ENCODE measurements at places on chromosomes 11 and 22.

DNA sequence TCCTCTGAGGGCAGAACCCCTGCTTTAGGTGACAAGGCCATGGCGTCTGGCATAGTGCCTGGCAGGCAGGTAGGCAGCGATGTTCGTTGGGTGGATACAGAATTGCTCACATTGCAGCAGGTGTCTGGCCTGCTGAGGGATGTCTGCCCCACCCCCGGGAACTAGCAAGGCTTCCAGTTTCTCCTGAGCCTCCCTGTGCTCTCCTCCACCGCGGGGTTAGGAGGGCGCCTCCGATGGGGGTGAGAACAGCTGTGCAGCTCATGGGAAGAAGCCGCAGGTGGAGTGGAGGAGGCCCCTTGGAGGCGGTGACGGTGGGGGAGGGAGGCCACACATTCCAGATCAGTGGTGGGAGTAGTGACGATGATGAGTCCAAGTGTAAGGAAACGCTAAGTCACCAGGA, 48.3 kb upstream of the JAM3 start:
- DNase-seq = no peak

DNA sequence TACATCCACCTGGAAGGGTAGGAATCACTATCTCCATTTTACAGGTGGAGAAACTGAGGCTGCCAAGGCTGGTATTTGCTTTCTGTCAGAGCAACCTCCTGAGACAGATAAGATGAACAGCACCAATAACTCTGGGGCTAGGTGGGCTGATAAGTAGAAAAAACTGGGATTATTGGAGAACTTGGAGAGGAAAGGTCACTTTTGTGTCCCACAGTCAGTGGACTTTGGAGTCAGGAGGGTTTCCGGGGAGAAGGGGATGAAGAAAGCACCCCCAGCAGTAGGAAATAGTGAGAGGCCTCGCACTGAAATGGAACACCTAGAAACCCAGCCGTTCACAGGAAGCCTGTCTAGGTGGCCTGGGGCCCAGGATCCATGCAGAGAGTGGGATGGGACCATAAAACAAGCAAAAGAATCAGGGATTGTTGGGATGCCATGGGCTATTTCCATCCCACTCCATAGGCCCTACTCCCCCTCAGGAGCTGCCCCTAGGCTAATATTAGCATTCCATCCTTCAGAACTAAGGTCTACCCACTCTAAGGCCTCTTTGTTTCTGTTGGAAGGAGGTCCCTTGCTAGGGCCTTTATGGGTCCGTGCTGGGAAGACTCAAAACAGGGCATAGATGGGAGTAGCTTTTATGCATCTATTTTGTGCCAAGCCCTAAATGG, 31.0 kb upstream of the FCHSD2 start:
- no peak for DNase-seq

DNA sequence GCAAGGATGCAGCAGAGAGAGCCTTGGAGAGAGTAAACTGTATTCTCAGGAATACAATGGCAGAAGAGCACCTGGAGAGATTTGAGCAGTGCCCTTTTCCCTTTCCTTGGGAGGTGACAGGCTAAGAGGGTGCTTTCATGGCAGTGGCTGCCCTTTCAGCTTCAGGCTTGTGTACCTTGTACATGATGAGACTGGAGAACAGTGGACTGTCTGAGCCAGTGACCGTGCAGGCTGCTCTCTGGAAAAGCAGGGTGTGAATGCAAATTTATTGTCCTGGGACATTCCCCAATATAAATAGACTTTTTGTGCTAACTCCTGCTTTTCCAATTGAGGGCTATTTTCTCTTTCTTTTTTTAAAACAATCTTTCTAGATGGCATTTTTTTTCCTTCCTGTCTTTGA, 99.3 kb downstream of the TRIM44 start:
- no peak for DNase-seq

DNA sequence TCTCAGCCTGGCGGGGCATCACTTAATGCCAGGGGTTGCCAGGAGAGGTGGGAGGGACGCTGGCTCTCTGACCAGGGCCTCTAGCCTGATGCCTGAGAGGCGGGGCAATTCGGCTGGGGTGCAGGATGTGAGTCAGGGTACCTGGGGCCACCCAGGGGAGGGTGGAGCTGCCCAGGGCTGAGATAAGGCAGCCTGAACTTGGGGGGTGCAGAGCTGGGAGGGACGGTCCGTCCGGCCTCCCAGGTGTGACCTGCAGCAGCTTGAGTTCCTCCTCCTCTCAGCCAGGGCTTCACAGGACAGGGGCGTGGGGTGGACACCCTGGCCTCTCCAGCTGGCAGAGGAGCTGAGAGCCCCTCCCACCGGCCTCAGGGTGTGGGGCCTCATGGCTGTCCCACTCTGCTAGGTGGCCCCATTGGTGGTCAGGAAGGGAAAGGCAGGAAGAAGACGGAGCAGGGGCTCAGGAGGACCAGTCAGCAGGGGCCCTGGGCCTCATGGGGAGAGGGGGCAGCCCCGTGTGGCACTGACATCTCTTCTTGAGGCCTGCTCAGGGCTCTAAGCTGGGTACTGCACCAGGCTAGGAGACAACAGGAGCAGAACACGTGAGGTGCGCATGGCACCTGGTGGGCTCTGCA, 942 bp upstream of the RPS6KA4 start:
- peak; percentile 95 for DNase-seq

DNA sequence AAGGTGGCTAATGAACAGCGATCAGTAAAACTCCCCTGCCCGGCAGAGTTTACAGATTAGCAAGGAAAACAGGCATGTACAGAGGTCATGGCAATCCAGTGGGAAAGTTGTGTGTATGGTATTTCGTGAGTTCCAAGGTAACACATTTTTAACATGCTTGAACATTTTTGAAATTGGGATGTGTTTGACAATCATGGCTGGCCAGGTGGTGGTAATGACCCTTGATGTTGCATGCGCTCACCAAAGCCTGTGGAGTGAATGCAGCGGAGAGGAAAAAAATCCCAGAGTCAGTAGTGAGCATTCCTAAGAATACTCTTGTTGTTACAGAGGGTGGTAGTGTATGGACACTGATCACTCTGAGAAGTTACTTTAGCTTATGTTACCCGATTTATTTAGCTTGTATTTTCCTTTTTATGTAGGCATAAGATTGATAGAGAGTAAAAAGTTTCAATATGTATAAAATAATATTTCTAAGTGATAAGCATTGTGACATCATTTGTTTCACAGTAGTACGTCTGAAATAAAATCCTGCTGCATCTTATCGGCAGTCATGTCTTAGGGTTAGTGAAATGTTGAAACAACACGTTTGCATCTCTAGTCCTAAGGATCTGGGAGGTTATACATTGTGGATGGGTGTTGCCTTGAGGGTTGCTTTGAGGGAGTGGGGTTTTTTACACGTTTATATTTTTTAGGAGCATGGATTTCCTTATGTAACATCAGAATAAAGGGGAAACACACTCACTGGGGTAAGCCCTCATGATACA, 8.7 kb downstream of the TEAD1 start:
- no peak for DNase-seq

GRCh38 chr11:11262171-11262920, 90.7 kb downstream of the CSNK2A3 start:
- no peak for DNase-seq

DNA sequence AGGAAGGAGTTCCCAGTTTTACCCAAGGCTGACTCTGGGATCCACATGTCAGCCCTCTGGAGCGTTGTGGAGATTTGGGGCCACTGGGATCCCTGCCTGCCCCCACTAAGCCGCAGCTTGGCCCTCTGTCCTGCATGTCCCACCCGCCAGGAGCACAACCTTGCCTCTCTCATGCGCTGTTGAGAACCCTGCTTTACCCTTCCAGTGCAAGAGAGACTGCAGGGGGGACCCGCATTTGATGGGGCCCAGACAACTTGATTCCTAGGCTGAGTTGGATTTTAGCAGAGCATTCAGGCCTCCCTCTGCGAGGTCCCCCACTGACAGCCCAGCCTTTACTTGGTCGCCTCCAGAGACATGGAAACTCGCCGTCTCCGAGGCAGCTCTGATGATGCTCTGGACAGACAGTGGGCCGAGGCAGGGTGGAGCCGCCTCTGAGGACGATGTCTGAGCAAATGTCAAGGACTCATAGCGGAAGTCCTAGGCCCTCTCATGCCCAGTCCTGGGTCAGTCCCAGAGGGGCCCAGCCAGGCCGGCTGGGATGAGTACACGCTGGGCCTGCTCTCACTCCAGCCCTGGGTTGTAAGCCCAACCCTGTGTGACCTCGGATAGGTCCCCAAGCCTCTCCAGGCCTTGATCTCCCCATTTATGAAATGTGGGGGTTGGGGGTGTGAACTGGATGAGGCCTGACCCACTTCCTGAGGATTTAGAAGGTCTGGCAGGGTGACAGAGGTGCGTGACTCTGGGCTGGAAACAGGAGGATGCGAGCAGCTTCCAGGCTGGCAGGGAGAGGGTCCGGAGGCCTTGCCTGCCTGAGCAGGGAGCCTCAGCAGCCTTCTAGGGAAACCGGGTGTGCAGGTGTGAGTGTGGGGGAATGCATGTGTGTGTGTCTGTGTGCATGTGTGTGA, 630 bp downstream of the CD5 start:
- no peak for DNase-seq

GRCh38 chr22:35491908-35492380, 48.7 kb upstream of the RASD2 start:
- no peak for DNase-seq

GRCh38 chr11:72669527-72669926, 4.7 kb downstream of the PDE2A start:
- no peak for DNase-seq

- DNase-seq = no peak
Measured at GRCh38 chr11:45100339-45100738, 46.1 kb upstream of the PRDM11 start.

DNA sequence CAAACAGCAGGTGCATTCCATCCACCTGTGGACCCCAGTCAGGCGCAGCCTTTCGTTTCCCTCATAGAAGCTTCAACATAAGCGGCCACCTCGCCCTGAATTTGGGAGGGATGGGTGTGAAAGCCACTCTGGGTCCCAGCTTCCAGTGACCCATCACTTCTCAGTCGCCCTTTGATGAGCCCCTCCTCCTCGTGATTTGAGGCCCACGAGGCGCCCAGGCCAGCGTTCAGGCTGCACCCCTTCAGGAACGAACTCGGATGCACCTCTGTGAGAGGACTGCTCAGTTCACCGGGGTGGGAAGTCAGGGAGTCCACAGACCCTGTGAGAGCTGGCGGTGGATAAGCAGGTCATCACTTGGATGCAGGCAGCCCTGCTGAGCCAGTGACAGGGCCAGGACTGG, 1118.2 kb downstream of the BRD1 start:
- no peak for DNase-seq

DNA sequence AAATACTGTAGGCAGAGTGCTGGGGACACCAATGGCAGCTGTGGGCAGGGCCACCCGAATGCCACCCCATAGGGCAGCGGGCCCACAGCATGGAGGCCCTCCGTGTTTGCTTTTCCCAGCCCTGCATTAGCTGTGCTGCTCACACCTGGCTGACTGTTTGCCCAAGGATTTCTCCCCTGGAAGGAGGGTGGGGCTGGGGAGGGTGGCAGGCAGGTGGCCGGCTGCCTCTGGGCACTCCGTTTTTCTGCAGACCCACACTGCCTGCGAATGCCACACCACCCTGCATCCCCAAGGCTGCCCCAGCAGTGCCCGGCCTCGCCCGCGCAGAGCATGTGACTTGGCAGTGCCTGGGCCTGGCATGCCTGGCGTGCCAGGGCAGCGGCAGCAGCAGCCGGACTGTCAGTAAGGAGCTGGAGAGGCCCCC, 19.6 kb downstream of the DAGLA start:
- DNase-seq = no peak

- no peak for DNase-seq
Measured at GRCh38 chr11:44527476-44527875, 38.0 kb upstream of the CD82 start.

- DNase-seq = no peak
Measured at GRCh38 chr11:95304777-95305176, 73.8 kb upstream of the SESN3 start.

DNA sequence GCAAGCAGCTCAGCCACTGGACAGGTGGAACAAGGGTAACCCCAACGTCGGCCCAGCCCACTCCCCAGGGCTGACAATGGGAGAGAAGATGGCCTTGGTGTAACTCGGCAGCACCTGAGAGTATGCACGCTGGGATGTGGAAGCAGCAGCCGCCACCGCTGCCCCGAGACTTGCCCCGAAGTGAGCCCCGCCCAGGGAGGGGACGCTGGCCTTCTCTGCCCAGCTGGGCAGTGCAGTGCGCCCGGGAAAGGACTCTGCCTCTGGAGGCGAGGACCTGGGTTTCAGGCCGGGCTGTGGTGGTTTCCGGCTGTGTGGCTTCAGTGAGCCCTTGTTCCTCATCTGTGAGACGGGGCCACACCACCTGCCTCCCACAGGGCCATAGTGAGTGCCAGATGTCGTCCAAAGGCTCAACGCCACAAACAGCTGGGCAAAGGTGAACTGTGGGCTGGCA, 8.6 kb upstream of the POLDIP3 start:
- DNase-seq = no peak

DNA sequence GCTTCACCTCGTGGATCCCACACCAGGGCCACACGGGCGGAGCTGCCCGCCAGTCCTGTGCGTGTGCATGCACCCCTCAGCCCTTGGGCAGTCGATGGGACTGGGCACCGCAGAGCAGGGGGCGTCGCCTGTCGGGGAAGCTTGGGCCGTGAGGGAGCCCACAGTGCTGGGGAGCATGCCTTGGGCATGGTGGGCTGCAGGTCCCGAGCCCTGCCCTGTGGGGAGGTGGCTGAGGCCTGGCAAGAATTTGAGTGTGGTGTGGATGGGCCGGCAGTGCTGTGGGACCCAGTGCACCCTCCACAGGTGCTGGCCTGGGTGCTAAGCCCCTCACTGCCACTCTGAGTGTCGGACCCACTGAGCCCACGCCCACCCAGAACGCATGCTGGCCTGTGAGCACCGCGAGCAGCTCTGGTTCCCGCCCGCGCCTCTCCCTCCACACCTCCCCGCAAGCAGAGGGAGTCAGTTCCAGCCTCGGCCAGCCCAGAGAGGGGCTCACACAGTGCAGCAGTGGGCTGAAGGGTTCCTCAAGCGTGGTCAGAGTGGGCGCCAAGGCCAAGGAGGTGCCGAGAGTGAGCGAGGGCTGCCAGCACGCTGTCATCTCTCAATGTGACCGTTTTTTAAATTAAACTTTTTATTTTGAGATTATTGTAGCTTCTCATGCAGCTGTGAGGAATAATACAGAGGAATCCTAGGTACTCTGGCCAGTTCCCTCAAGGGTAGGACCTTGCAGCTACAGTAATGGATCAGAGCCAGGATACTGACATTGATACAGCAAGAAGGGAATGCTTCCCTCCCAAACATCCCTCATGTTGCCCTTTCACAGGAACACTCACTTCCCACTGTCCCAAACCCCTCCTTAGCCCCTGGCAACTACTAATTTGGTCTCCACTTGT, 127.7 kb downstream of the CRYBB2 start:
- DNase-seq = no peak

Data from H54 (cell line).